ENCODE measurements at places on chromosomes 7 and 10.

DNA sequence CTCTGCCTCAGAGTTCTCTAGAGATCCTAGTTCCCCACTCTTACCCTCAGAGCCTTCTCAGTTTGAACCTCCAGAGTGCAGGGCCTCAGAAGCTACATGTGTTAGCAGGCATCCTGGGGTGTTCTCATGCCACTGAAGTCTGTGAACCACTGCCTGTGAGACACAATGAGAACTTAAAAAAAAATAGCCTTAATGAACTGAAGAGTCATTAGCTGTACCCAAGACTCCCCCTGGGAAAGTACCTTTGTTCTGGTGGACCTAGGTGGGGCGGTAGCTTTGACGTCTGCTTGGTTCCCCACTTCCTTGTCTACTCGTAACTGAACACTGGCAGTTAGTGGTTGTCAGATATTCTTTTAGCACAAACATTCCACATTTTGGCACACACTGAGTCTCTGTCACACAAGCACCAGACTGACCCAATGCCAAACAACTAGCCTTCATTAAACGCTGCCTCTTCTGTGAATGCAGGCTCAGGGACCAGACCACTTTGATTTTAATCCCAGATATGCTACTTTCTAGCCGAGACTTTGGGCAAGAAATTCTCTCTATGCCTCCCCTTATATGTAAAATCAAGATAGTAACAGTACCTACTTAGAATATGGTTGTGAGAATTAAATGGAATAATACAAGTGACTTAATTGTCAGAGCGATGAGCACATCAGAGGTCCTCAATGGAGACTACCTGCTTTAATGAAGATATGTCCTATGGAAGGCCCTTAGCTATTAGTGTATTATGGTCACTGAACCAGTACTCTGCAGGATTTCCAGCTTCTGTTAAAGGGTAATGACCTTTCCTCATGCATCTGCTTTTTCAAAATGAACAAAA, 75.3 kb upstream of the CC2D2B start:
- DNase-seq: no peak

- no peak for DNase-seq
These were observed 45.2 kb downstream of the MTERF1 start for GRCh38 chr7:91835091-91835825.

DNA sequence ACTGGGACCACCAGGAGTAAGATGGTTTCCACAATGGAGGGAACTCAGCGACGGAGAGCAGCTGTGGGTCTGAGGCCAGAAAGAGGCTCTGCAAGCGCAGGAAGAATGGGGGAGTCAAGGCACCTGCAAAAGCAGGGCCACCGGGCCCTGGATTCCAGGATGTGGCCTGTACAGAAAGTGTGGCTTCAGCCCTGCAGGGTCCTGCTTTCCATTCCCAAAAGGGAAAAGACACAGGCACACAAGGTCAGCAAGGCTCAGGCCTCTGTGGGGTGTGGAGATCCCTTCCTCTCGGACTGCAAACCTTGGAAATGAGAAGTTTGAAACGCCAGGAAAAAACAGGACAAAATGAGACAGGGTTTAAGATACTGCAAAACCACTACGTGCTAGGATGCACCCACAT, 232.5 kb downstream of the TNS3 start:
- no peak for DNase-seq

DNA sequence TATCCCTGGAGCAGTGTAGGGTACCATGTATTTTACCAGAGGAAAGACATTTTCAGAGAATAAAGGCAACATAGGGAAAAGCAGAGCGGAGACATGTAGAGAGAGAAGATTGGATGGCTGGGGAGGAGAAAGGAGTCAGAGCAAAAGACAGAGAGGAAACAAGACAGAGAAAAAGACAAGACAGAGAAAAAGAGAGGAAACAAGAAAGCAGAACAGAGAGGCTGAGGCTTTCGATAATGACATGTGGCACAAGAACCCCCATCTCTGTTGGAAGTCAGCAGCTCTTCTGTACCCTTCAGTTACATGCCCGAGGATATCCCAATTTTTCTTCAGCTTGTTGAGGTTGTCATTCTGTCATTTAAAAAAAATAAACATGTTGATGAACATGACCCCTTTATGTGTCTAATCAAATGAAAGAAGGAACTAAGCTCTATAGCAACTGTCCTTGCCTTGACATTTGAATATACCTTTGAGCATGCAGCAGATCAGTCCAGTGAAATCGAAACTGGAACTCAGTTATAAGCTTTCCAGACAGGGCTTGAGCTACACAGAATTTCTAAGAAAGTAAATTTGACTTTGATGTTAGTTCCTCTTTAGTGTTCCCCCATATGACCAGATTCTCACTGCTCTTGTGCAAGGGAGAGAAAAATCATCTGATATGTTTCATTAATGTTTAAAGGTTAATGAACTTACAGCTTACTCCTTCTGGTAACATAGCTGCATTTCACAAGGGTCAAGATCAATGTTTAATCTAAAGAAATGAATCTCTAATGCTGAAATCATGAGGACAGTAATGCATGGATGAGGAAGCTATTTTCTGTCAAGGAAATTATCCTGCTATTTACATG, 75.1 kb upstream of the SP4 start:
- DNase-seq: no peak

GRCh38 chr10:78489034-78489433, 455.4 kb downstream of the RPS24 start:
- no peak for DNase-seq

DNA sequence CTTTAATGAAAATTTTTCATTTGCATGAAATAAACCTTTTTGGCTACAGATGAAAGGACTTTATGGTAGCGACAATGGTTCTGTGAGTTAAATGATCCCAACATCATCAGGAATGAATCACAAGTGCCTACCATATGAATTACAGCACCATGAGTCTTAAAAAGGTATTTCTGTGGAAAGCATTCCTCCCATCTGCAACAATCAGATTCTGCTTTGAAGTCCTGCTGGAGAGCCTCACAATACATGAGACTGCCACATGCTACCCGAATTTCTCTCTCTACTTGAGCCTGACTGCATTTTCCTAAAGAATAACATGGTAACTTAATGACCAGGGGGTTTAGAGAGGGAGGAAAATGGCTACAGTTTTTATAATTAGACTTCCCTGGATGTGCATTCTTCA, 190.3 kb downstream of the TWIST1 start:
- no peak for DNase-seq

DNA sequence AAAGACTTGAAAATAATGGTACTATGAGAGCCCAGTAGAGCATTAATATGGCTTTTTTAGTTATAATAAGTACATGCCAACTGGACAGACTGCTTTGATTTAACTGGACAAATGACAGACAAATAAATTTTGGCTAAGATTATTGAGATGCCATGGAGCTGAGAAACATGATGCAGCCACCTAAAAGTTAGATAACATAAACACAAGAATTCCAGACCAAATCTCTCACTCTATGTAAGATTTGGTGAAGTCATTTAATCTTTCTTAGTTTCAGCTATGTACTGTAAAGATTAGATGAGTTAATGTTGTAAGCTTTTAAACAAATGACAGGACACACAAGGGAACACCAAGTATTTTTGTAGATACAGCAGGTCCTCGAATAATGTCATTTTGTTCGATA, 118.2 kb downstream of the CACNA2D1 start:
- no peak for DNase-seq

- DNase-seq: no peak
These were observed 422.3 kb downstream of the DGKB start for GRCh38 chr7:14480281-14480680.

- DNase-seq: no peak
These were observed 205.6 kb downstream of the FOXP2 start for GRCh38 chr7:114620208-114620607.

DNA sequence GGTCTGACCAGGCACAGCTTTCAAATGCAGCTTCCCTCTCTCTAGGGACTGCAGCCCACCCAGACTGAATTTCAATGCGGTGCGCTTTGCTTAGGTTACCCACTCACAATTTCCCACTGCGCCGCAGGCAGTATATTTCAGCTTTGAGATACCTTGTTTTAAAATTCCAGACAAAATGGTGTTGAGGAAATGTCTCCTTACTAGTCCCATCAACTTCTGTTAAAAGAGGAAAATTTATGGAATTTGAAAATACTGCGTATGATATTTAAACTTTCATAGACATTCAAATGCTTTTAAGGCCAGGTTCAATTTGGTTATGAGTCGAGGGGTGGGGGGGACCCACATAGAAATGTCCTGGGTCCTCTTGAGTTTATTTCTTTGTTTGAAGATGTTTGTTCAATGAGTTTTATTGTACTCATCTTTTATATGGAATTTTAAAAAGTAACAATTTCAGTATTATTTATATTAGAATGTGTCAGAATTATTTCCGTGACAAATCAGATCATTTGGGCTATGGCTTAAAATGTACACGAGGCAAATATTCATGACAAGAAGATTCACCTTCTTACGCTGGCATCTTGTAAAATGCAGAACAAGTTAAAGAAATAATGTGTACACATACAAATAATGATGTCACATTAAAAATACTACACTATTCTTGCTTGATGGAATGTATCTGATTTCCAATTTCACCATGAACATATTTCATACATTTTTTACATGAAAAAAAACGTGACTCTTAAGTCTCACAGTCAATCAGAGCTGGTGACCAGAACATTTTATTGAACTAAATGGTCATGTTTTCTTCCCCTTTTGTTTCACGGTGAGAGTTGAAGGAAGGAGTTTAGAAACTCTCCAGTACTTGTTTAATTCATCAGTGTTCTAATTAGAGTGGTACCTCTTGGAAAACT, 1.3 kb downstream of the IKZF1 start:
- DNase-seq: no peak

DNA sequence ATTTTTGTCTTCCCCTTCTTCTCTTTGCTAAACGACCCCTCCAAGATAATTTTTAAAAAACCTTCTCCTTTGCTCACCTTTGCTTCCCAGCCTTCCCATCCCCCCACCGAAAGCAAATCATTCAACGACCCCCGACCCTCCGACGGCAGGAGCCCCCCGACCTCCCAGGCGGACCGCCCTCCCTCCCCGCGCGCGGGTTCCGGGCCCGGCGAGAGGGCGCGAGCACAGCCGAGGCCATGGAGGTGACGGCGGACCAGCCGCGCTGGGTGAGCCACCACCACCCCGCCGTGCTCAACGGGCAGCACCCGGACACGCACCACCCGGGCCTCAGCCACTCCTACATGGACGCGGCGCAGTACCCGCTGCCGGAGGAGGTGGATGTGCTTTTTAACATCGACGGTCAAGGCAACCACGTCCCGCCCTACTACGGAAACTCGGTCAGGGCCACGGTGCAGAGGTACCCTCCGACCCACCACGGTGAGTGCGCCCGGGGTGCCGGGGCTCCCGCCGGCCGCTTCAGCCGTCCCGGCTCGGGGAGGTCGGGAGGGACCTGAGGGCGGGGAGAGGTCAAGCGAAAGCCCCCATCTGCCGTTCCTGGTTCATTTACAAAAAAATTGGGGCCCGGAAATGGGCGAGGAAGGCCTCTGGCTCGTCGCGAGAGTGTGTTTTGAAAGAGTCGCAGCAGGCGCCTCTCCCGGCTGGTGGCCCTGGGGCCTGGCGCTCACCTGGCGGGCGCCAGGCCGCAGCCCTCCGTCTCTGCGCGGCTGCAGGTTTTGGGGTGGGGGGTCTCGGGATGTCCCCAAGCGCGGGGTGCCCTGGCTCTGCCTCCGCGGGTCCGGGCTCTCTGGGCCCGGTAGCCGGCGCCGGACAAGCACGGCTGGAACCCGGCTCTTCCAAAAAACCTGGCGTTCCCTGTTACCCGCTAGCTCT, 1.2 kb downstream of the GATA3 start:
- no peak for DNase-seq

GRCh38 chr10:125816548-125816947, 6.5 kb downstream of the UROS start:
- DNase-seq: no peak

DNA sequence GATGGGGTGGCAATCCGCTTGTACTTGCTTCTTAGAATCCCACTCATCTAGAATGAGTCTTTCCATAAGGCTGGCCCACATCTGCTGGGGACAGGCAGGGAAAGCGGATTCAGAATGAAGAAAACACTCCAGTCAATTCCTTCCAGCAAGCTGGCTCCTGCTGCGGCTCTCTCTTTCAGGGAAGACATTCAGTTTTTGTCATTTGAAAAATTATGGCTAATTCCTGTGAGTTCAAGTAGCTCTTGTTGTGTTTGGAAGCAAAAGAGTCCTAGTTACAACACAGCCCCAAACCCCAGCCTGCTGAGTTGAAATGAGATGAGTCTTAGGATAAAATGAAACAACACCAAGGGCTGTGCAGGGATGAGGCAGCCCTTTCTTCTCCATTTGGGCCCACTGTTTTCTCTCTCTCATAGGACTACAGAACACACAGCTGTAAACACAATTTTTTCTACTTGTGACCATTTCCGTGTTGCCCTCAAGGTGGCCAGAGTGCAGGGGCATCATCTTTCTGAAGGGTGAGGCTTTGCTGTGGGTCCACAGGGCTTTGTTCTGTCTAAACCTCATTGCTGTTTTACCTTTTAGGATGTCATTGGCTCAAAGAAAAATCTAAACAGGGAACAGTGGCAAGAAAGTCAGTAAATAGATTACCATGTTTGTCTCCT, 90.8 kb upstream of the EEPD1 start:
- no peak for DNase-seq

- no peak for DNase-seq
These were observed 19.7 kb downstream of the PDGFA start for GRCh38 chr7:499853-500485.
